ENCODE measurements at places on chromosomes 11 and 22. TPM values are rescaled to one million over a fixed set of nuclear protein-coding genes. Genes with fewer than 3 reads are reported as not detected.
A peak's percentile ranks its signal among the peaks of the same experiment; 100 is the strongest.

GRCh38 chr11:69947793-69948255, 128.6 kb upstream of the FGF3 start:
- no peak for DNase-seq

- DNase-seq, result no peak
Observed at GRCh38 chr11:31987118-31988005, 103.5 kb upstream of the RCN1 start.

DNA sequence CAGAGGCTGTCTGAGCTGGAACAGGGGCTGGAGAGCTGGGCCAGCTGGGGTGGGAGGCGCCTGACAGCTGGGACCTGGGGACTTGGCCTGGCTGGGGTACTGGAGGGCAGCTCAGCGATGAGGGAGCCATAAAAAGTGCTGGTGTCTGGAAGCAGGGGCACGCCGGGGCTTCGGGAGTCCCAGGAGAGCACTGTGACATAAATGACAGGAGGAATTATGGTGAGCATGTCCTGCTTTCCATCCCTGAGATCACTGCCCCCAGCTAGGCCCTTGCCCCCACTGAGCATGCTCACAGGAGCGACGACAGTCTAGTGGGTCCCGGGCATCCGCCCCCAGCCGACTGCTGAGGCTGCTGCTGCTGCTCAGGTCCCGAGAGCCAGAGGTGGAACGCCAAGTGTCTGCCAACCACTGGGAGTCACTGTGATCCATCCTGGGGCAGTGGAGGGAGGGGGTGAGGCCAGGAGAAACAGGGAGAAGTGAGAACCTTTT, 6.2 kb downstream of the ROBO4 start:
- no peak for DNase-seq

DNA sequence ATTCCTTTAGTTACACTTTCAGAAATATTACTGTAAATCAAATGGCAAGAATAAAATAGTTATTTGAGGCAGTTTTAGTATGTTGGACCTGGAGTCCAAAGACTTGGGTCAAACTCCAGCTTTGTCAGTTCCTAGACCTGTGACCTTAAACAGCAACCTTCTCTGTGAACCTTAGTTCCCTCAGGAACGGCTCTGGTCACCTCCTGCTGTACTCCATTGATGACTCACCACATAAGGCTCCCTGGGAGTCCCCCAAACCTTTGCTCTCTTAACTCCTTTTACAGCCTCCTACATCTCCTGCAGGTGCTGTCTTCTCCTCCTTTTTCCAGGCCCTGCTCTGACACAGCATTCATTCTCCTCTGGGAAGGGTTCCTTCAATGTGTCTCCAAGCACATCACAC, 29.1 kb downstream of the LIMK2 start:
- no peak for DNase-seq

GRCh38 chr11:73350908-73351636, 25.1 kb upstream of the RELT start:
- peak; percentile 64 for DNase-seq

- no peak for DNase-seq
Observed at GRCh38 chr11:124577716-124578427, 8.1 kb downstream of the OR8A1 start.

The RIMBP3B gene
- 0.41 TPM for total RNA-seq

The DLG2 gene
- total RNA-seq, result 2.9 TPM

DNA sequence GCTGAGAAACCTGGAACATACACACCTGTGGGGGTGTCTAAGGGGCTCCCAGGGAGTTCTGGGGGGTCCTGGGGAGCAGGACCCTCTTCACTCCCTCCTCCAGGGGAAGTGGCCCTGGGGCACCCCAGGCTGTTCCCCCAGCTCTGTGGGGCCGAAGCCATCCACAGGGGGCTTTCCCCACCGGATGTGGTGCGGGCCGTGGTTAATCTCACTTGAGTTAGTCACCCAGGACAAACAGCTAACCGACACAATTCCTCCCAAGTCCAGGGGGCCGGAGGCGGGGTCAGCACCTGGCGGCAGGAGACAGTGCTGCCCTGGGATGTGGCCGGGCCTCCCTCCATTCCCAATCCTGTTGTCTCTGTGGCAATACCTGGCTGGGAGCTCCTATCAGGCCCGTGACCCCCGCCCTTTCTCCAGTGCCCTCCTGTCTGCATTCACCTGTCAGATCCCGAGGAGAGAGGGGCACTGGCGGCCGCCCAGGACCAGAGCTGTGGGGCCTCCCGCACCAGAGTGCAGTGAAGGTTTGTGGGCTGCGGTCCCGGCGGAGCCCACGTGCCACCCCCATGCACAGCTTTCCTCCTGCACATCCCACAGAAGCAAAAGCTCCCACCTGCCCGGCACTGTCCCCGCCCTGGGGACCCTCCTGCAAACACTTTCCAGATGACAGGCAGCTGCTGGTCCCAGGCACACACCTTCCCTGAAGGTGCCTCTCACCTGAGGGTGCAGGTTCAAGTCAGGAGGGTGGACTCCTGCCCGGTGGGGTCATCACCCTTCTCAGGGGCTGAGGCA, 5.2 kb upstream of the MUC5AC start:
- DNase-seq, result no peak

The LDHAL6A gene
- not detected for total RNA-seq

The DDI1 gene
- total RNA-seq, result not detected

DNA sequence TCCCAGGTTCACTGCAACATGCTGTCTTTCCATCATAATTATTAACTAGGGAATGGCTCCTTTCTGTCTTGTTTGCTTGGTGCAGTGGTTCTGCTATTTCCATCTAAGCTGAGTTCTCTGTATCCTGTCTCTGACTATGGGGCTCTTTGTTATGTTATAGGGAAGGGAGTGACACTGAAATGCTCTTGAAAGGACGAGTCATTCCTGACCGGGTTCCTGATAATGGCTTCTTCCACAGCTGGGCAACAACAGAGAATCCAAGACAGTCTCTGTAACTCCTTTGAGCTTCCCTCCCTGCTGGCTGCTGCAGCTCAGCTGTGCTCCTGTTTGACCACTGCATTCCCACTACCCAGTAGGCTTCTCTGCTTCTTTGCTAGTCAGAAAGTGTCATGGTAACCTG, 24.1 kb downstream of the OR2AT4 start:
- no peak for DNase-seq

- no peak for DNase-seq
Observed at GRCh38 chr11:78905756-78906155, 331.1 kb upstream of the NARS2 start.

GRCh38 chr11:60485987-60486386, 6.6 kb upstream of the MS4A12 start:
- DNase-seq, result no peak

DNA sequence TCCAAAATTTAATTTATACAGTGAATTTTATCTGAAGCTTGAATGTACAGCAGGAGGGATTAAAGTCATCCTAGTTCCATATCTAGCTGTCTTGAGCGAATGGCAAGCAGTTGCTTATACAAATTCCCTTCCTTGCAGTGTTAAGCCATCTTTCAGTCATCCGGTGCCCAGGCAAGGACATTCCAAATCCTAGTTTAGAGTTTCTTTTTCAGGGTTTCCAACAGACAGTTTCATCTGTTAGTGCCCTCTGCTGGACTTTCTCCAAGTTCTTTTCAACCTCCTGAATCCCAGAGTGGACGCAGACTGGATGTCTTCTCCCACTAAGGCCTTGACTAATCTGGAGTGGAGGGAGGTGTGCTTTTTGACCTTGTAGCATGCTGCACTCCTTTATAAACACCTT, 45.4 kb downstream of the GRAMD1B start:
- DNase-seq, result no peak

DNA sequence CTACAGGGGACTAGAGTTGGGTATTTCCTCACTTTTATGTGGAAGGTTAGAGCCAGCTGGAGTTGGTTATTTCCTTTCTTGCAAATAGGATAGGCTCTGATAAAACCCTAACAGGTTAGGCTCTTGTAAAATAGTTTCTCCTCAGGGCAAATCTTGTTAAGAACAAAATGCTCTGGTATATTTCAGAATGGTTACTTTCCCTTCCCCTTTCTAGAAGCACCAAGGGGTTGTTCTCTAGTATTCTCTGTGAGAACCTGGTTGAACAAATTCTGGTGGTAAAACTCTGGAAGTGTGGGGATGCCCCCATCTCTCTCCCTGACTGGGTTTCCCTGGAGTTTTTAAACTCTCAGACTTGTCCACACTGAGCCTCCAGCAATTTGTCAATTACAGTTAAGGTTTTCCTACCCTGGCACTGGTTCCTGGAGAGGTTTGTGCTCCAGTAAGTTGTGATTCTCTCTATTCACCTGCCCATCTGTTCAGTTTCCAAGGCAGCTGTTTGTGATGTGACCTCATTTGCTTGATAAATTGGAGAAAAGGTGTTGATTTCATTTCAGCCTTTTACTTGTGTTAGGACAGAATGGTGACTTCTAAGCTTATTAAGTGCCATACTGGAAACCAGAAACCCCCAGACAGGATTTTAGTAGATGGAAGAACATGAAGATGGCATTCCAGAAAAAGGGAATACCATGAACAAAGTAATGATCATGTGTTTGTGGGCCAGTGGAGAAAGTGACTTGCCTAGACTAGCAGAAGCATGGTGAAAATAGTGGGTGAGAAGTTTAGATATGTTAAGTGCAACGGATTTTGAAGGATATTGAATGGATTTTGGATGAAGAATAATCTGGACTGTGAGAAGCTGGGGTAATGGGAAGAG, 64.6 kb downstream of the EXT2 start:
- DNase-seq, result no peak

The TPBGL gene
- 2.8 TPM for total RNA-seq

The CNGA4 gene
- total RNA-seq, result 0.90 TPM

The EIF3F gene
- 97.9 TPM for total RNA-seq

The SLC6A5 gene
- total RNA-seq, result not detected
